HEK293T (cell line): ENCODE measurements at places on chromosomes 1 and 21.
A peak's percentile ranks its signal among the peaks of the same experiment; 100 is the strongest.

DNA sequence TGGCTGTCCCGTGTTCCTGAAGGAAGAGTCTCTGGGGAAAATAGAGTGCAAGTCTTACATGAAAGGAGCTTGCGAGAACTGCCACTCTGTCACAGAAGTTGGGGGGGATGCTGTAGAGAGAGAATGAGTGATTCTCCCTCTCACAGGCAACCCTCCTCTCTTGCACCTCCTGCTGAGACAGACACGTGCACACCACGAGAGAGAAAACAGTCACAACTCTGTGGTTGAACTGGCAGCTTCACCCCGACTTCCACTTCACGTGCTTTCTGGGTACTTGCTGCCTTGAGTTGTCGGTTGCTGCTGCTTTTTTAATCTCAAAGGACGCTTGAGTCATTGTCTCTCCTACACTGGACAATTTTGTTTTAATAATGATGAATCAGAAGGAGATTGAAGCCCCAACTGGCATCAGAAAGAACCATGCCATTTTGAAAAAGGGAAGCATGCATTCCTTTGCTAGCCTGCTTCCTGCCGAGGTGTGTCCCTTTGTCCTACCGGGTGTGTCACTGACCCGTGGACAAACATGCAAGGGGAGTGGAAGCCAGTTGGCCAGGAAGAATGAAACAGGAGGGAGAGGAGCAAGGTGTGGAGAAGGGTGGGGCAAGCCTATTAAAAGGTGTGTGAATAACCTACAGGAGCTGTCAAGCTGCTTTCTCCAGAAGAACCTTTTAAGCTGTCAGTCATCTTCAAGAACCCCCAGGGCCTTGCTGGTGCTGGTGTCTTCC is 164.2 kb downstream of the CACNA1E start:
- no peak for DNase-seq

DNA sequence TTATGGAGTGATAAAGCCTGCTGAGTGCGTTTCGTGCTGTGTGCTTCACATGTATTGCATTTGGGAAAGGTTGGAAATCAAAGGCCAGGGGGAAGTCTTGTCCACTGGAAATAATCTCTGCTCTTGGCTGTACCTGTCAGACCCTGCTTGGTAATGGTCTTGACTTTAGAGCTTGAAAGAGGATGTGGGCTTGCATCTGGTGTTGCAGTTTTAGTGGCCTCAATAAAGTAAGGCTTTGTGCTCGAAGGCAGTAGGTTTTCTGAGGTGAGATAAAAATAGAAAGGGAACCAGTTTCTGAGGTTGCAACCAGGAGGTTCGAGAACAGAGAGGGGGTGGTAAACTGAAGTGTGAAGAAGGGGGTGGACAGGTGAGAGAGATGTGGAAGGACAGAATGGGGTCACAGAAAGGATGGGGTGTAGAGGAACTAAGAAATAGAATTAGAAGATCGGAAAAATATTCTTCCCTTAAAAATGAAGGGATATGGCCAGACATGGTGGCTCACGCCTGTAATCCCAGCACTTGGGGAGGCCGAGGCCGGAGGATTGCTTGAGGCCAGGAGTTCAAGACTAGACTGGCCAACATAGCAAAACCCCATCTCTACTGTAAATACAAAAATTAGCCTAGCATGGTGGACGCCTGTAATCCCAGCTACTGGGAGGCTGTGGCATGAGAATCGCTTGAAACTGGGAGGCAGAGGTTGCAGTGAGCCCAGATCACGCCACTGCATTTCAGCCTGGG is 1.5 kb downstream of the S100PBP start:
- DNase-seq: no peak

- no peak for DNase-seq
Measured at GRCh38 chr1:185601189-185601588, 133.0 kb upstream of the HMCN1 start.

GRCh38 chr1:53545663-53546408 is 86.6 kb downstream of the DMRTB1 start:
- no peak for DNase-seq

DNA sequence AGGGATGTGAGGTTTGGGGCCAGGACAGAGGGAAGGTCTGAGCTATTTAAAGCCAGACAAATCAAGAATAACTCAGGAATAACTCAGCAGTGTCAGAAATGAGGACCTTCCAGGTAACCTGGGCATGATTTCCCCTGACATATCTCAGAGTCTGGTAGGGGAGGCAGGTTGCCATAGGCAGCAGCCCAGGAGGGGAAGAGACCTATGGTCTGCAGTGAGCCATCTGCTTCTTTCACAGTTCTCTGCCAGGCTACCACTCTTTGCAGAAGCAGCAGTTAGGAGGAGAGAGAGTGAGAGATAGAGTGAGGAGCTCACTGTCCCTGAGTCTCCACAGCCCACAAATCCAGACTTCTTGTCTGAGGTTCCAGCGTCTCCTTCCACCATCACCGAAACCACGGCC is 6.3 kb upstream of the VSIG8 start:
- DNase-seq: no peak

GRCh38 chr1:95179205-95179986 is 54.6 kb upstream of the RWDD3 start:
- no peak for DNase-seq

DNA sequence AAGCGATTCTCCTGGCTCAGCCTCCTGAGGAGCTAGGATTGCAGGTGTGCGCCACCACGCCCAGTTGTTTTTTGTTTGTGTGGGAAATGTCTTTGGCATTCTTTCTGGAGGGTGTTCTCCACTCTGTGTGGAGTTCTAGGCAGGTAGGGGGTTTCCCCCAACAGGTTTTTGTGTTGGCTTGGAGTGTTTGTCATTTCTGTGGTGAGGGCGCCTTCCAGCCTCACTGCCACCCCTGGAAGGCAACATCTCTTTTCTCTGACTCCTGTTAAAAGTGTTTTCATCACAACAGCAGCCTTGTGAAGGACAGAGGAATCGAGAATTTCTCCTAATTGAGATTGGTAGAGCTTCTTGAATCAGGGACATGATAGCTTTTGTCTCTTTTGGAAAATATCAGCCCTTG is 69.7 kb downstream of the PRKCZ start:
- DNase-seq: no peak

DNA sequence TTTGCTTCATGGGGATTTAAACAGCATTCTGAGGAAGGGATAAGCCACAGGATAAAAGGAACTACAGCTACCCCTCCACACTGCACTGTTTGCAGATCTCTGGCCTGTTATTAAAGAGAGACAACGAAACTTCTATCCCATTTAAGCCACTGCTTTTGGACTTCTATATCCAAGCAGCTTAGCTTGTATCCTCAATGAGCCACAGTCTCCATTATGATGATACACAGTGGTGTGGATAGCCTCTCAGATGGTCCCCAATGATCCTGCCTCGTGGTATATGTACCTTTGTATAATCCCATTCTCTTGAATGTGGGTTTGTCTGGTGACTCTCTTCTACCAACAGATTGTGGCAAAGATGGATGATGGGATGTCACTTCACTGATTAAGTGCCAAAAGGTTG is 36.0 kb upstream of the MARK1 start:
- DNase-seq: no peak

- no peak for DNase-seq
Measured at GRCh38 chr1:222946436-222946835, 131.6 kb downstream of the DISP1 start.

DNA sequence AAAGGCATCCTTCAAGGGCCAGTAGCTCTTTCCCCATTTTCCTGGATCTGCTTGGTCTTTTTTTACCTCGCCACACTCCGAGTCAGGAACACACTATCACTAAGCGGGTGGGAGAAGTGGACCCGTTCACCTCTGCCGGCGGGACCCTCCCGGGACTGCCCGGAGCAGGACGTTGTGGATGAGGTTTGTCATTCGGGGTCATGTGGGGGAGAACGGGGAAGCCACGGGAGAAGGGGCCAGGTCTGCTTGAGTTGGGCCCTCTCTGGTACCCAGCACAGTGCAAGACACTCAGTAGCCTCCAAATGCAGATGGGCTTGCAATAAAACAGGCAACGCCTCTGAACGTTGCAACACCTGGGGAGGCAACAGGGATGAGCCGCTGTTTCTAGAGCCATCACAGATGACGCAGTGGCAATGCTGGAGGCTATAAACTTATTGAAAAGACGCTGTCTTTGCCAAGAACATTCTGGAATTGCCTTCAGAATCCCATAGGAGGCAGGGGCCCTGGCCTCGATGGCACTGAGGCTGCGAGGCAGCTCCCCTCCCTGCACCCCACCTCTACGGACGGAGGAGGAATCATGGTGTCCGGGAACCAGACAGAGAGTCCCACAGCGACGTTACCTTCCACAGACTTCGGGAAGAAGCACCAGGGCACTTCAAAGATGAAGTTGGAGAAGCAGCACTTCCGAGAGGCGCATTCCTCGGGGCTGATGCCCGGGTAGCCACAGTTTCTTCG is 3.8 kb downstream of the TFF2 start:
- no peak for DNase-seq

DNA sequence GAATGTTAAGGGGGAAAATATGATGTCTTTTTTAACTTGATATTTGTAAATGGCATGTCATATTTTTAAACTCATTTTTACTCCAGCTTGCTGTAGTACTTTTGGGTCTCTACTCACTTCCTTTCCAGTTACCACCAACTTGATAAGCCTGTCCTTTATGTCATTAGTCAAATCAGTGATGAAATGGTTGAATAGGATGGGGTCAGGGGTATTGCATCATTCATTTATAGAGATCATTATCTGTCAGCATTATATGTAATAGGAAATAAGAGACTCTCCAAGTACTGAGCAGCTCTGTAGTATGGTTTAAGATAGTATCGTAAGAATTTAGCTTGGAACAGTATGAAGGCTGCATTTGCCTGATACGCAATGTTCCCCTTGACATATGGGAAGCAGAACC is 227.3 kb downstream of the BRINP3 start:
- DNase-seq: no peak

DNA sequence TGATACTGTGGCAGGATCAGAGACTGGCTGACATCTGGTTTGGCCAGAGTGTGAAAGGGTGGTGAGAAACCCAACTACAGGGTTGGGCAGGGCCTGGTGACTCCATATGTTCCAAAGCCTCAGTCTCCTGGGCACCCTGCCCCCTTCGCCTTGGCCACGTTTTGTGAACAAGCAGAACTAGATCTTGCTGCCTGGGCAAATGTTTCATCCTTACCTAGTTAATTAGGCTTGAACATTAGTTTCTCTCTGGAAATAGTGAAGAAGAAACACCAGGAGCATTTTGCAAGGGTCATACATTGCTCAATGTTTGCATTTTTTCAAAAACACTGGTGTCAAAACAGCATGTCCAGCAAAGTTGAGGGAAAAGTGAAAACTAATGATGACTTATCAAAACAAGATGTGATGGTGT is 60.5 kb downstream of the MAP3K7CL start:
- no peak for DNase-seq

- DNase-seq: no peak
Measured at GRCh38 chr1:67666636-67667035, 18.4 kb upstream of the GADD45A start.

DNA sequence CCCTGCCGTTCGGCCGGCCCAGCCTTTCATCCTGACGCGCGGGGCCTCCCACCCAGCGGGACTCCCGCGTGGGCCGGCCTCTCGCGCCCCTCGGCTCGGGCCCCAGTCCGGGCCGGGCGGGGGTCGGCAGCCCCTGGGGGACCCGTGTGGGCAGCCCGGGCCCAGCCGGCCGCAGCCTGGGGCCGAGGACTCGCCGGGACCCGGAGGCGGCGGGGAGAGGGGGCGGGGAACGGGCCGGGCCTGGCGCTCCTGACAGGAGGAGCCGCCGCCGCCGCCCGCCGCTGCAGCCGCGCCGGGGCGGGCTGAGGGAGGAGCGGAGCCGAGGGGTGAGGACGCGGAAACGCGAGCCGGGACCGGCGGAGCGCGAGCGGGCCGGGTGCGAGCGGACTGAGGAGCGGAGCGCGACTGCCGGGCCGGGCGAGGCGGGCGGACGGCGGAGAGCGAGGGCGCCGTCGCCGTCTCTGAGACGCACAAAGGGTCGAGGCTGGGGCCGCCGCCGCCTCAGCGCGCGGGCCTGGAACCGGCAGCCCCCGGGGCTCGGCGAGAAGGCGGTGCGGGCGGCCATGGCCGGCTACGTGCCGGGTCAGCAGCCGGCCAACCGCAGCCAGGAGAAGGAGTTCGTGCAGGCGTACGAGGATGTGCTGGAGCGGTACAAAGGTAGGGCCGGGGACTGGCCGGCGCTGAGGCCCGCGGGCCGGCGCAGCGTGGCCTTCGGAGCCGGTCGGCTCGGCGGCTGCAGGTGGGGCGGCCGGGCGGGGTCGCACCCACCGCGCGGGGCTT is 79.1 kb downstream of the NDUFS5 start:
- DNase-seq: peak; percentile 58

- no peak for DNase-seq
Measured at GRCh38 chr1:13706046-13706445, 6.1 kb downstream of the PRDM2 start.

GRCh38 chr1:95263450-95263849 is 29.4 kb downstream of the RWDD3 start:
- DNase-seq: no peak

DNA sequence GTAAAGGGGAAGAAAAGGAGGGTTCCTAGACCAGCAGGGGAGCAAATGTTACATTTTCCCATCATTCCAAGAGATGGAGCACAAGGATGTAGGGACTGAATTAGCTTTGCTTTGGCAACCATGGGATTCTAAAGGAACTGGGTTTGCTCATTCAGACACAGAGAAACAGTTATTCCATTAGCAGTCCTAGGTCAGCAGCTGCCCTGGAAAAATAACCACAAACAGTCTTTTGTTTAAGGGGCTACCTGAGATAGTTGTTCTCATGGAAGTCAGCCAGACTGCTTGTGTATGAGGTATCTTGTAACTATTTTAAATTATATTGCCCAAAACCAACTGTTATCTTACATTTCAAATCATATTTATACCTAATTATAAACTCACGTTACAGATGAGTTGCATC is 58.4 kb upstream of the VCAM1 start:
- DNase-seq: no peak

GRCh38 chr21:33951276-33952178 is 35.9 kb upstream of the ATP5PO start:
- DNase-seq: no peak

DNA sequence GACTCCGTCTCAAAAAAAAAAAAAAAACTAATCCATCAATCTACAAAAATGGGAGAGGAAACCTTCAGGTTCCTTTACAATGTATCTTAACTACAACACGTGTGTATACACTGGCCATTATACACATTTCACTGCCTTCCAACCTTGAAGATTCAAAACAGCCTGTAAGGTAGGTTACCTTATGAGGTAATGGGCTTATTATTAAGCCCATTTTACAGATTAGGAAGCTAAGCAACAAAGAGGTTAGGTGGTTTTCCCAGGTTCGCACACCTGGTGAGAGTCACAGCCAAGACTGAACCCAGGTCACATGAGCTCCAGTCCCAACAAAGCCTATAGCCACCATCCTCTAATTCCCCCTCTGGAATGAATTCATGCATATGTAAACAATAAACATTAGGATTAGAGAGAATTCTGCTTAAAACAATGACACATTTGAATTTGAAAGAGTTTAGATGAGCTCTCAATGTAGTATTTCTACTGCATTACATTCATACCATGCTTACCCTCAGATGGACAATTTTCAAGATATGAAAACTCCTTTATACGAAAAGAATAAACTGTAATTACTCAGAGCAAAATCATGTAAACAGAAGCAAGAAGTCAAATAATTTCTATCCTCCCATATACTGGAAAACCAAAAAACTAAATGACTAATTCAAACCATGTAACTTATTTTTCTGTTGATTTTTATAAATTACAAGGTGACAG is 54.8 kb downstream of the EIF4G3 start:
- no peak for DNase-seq
